ENCODE measurements at places on chromosomes 1 and 21.

GRCh38 chr1:186770421-186770820 is 58.3 kb upstream of the PLA2G4A start:
- no peak for DNase-seq

- DNase-seq: no peak
Observed at GRCh38 chr1:2417833-2418225, 5.5 kb upstream of the PEX10 start.

GRCh38 chr1:156431366-156431765 is 62.4 kb downstream of the RHBG start:
- DNase-seq: no peak

DNA sequence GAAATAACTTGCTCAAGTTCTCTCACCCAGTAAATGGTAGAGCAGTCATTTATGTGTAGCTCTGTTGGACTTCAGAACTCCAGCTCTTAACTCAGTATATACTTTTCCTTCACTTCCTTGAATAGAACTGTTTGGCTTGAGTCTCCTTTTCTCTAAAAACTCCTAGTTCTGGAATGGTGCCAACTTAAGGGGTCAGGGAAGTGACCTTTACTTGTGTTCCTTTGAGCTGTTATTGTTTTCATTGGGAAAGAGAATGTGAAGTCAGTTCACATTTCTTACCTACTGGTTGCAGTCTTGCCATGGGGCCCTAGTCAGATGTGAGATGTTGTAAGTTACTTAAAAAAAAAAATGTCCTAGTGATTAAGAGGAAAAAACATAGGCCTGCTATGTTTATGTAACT is 77.0 kb upstream of the MACF1 start:
- no peak for DNase-seq

- DNase-seq: no peak
Observed at GRCh38 chr1:21337928-21338572, 47.8 kb upstream of the ECE1 start.

- DNase-seq: no peak
Observed at GRCh38 chr1:246726255-246726679, 2.1 kb downstream of the SCCPDH start.

Measured in bronchial epithelial cell (primary cell).